ENCODE measurements at places on chromosomes 6 and 20.

DNA sequence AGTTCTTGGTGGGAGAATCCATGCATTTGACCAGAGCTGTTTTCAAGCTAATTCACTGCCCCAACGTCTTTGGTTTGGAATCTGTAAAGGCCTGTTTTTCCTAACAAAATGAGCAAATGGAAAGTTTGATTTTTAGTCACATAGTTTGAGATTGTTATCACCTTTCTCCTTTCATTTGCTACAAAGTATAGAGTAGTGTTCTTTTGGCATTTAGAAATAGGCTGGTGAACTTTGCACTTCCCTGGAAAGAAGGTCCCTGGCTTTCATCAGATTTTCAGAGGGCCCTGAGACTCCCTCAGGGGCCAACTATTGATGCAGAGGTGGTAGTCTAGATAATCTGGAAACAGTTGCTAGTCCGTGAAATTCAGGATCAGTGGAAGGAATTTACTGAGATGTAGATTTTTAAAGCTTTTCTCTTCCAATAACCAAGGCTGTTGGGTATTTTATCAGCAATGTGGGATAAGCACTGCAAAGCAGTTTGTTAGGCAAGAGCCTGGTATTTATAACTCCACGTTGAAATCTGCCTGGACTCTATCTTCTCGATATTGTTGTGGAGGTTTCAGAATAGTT lies 1.7 kb downstream of the ARFGEF2 start:
- DNase-seq, result peak; percentile 43

GRCh38 chr6:24779416-24780016 lies 4.8 kb downstream of the GMNN start:
- no peak for DNase-seq

- no peak for DNase-seq
Measured at GRCh38 chr6:26502165-26502564, 2.1 kb downstream of the BTN1A1 start.

- no peak for DNase-seq
Measured at GRCh38 chr6:44671333-44671732, 283.8 kb downstream of the CDC5L start.

DNA sequence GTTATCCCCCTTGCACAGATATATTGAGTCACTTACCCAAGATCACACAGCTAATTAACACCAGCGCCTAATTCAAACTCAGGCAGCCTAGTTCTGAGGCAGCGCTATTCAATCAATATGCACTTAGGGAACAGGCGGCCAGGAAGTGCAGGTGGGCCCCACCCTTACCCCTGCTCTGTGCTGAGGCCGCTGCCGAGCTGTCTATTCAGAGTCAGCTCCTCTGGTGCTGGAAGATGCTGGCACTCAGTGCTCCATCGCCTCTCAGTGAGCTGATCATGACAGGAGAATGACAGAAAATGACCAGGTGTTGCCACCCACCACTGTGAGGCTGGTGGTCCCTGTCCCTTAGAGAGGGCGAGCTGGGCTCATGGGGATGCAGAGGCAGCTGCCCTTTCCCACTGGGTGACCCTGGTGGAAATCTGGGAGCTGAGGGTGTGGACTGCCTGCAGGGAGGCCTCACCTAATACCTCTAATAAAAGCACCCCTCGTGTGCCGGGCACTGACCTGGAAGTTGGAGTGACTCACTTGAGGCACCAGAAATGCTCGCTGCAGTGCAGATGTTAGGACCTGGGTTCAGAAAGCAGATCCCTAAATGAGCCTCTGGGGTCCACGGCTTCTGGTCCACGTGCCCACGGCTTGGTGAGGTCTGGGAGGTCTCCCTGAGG lies 42.5 kb upstream of the CD93 start:
- DNase-seq, result no peak

- no peak for DNase-seq
Measured at GRCh38 chr6:104187616-104188015, 672.1 kb downstream of the HACE1 start.

DNA sequence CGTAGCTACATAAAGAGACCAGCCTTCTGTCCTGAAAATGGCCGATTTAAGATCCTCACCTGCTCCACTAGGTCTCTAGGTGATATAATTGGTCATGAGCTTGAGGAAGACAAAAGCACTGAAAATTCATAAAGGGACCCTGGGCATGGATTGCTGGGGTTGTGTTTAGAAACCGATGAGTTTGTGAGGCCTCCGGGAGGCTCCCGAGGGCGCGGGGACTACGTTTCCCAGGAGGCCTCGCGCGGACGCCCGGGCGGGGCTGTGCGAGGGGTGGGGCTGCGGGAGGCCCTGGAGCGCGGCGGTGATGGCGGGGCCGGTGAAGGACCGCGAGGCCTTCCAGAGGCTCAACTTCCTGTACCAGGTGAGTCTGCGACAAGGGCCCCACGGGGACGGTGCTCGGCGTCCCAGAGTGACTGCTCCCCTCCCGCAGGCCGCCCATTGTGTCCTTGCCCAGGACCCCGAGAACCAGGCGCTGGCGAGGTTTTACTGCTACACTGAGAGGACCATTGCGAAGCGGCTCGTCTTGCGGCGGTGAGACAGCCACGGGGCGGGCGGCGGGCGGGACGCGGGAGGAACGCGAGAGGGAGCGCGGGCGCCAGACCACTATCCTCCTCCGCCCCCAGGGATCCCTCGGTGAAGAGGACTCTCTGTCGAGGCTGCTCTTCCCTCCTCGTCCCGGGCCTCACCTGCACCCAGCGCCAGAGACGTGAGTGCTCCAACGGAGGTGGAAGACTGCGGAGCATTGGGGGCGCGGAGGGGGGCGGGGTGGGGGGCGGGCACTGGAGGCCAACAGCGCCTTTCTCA lies at the start of gene RPP21:
Gene RPP21 (plus strand): TSS at position 289 of the 804 bp plus-strand sequence. CDS start 16 bp downstream, at position 305.
- peak; percentile 95 for DNase-seq

DNA sequence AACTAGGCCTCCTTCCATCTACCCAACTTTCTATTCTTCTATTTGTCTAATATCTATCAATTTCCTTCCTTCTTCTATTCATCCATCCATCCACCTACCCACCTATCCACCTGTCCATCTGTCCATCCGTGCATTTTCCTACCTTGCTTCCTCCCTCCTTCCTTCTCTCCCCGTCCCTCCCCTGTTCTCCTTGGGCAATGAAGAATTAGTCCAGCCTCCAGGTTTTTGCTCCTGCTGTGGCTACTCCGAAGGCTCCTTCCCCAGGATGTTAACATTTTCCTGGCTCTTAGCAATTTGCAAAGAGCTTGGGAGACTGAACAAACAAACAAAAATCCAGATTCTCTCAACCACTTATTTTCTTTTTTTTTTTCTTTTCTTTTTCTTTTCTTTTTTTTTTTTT lies 81.6 kb downstream of the KCNB1 start:
- DNase-seq, result peak; percentile 32

DNA sequence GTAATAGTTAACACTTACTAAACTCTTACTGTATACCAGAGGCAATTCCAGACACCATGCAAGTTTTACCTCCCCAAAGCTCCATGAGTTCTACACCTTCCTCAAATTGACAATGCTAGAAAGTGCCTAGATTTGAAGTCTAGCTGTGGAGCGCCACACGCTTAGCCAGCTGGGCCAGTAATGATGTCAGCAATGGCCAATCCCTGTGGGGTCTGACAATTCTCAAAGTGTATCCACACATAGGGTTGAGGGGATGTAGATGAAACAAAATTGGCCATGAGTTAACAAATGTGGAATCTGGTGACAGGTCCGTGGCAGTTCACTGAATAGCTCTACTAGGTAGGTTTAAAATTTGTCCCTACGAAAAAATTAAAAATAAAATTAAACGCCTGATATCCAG lies 1.3 kb downstream of the ZNF343 start:
- no peak for DNase-seq

DNA sequence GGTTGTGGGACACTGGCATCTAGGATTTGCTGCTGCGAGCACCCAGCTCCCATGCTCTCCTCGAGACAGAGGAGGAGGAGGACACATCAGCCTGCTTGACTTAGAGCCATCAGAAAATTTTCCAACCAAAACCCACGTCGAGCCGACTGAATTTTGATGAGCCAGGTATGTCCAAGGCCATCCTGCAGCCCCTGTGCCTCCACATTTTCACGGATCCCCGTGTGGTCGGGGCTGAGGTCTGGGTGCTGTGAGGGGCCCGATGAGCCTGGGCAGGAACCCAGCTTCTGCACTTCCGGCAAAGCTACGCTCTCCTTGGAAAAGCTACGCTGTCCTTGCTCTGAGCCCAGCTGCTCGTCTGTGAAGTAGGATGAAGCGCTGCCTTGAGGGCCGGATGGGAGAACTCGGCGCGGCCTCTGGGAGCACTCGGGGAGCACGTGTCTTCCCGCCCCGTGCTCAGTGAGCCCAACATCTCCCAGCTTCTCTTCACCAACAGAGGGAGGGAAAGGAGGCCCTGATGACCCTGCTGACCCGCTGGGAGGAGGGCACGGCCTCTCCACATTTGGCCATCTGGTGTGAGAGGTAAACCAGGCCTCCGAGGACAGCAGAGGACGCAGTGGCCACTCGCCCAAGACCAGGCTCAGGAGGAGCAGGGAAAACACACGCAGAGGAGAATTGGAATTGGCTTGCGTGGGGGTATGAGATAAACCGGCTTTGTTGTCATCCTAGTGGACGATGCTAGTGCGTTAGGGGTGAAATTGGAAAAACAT lies 33.9 kb downstream of the PSMG4 start:
- DNase-seq, result no peak

DNA sequence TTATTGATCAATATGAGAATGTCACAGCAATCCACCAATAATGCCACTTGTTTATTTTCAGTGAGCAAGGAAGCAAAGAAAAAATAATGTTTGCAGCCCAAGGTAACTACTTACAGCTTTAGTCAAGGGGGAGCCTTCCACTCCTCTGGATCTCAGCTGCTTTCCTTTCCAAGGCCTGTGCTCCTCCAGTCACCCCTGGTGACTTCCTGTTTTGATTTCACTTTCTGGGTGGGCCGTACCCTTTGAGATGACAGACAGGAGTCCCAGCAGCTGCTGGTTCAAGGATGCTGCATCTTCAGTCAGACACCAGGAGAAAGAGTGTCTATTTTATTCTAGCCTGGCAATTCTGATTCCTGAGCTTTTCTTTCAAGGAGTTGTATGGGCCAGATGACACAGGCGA lies 5.6 kb upstream of the VNN2 start:
- no peak for DNase-seq

GRCh38 chr6:42078386-42078785 lies 28.1 kb downstream of the TAF8 start:
- no peak for DNase-seq

- DNase-seq, result no peak
Measured at GRCh38 chr6:105695461-105695860, 292.6 kb upstream of the PREP start.

GRCh38 chr6:21371676-21372171 lies 221.8 kb upstream of the SOX4 start:
- DNase-seq, result peak; percentile 88

DNA sequence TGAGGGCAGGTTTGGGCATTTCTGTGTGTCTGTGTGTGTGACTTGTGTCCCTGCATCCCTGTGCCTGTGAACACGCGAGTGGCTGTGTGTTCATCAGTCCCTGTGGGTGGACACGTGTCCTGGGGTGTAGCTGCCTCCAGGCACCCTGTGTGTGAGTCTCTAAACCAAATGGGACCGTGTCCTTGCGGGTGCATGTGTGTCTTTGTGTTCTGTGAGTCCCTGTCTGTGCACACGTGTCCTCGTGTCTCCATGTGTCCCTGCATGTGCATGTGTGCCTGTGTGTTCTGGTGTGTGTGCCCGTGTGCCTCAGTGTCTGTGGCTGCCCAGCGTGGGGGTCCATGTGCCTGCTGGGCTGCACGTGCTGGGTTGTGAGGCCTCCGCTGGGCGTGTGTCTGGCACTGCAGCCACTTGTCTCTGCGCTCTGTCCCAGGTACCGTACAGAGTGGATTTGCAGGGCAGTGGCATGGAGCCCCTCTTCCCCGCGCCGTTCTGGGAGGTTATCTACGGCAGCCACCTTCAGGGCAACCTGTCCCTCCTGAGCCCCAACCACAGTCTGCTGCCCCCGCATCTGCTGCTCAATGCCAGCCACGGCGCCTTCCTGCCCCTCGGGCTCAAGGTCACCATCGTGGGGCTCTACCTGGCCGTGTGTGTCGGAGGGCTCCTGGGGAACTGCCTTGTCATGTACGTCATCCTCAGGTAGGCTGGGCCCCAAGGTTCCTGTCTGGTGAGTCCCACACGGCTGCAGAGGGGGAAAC lies 8.2 kb upstream of the LKAAEAR1 start:
- DNase-seq, result no peak

DNA sequence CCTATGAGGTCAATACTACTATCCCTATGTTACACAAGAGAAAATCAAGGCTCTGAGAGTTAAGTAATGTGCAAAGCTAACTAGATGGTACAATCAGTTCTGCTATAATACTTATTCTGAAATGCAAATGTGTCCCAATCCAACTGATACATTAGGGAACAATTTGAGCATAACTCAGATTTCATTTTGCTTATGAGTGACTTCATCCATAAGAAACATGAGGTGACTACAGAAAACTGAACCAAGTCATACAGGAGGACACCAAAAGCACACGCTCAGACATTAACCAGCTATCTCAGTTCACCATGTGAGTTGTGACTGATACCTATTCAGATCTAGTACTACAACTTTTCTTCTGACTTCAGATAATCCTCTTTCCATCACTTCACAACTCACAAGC lies 179.9 kb upstream of the RUNX2 start:
- DNase-seq, result peak; percentile 55

All from adipocyte (in vitro differentiated cells).